ENCODE measurements at places on chromosomes 16 and 17.

DNA sequence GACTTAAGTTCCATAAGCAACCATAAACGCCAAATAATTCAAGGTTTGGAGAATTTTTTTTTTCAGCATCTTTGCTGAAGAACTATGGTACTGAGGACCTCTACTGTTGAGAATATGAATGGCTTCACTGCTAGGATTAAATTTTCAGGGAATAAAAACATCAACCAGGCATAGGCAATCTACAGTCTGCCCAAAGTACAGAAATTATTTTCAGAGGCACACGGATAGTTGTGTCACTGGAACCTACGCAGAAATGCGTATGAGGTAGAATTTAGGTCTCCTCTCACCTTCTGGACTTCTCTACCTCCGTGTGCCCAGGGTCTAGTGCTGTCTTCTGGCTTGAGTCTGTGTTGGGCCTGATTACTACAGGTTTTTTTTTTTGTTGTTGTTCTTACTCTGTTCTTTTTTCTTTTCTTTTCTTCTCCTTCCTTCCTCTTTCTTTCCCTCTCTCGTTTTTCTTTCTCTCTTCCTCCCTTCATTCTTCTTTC, 39.7 kb downstream of the NACA2 start:
- H3K36me3 ChIP-seq = no peaks in the 10 kb centered on the region
- no peaks in the 10 kb centered on the region for H3K4me1 ChIP-seq
- H3K27me3 ChIP-seq = no peaks in the 10 kb centered on the region
- no peak for DNase-seq

DNA sequence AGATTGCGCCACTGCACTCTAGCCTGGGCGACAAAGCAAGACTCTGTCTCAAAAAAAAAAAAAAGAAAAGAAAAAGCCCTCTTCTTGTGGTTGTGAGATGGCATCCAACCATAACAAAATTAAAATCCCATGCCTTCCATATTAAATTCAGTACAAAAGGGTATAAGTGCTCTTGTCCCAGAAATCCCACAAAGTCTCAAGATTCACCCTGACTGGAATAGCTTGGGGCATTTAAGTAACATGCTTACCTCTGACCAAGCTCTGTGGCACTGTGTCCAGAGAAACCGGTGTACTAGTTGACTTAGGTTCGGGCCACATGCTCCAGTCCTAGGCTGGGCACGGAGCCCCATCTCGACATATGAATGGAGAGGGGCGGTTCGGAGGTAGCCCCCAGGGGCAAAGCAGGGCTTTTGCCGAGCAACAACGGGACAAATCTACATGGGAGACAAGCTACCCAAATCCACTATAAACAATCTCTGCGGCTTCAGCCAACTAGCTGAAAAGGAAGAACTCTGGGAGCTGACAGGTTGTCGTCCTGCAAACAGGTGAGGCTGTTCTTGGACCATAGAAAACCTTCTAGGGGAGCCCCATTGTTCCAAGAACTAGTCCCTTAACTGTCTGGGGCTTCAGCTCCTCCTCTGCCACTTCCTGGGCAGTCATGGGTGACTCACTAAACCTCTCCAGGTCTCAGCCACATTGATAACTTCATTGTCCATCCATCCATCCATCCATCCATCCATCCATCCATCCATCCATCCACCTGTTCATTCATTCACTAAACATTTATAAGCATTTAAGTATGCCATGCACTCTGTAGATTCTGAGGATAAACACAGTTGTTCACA, 10.3 kb upstream of the IL4R start:
- H3K36me3 ChIP-seq = no peaks in the 10 kb centered on the region
- peak overlapping the region; percentile 83 for H3K27ac ChIP-seq
- DNase-seq = peak; percentile 74
- H3K4me1 ChIP-seq = no peaks in the 10 kb centered on the region
- no peak overlapping the region for H3K4me3 ChIP-seq

- H3K36me3 ChIP-seq = no peaks in the 10 kb centered on the region
- DNase-seq = no peak
- H3K4me3 ChIP-seq = no peak overlapping the region
- H3K4me1 ChIP-seq = no peaks in the 10 kb centered on the region
- no peaks in the 10 kb centered on the region for H3K27me3 ChIP-seq
Measured at GRCh38 chr16:61332461-61332860, 703.8 kb downstream of the CDH8 start.

GRCh38 chr17:67526700-67527099, 149.6 kb downstream of the PITPNC1 start:
- no peaks in the 10 kb centered on the region for H3K4me1 ChIP-seq
- H3K27me3 ChIP-seq = no peaks in the 10 kb centered on the region
- no peaks in the 10 kb centered on the region for H3K36me3 ChIP-seq
- no peak overlapping the region for H3K27ac ChIP-seq
- no peak for DNase-seq
- no peak overlapping the region for H3K4me3 ChIP-seq

- DNase-seq = no peak
- no peaks in the 10 kb centered on the region for H3K27me3 ChIP-seq
- no peaks in the 10 kb centered on the region for H3K4me1 ChIP-seq
- H3K27ac ChIP-seq = no peak overlapping the region
Measured at GRCh38 chr17:19569785-19570543, 36.3 kb downstream of the SLC47A1 start.

DNA sequence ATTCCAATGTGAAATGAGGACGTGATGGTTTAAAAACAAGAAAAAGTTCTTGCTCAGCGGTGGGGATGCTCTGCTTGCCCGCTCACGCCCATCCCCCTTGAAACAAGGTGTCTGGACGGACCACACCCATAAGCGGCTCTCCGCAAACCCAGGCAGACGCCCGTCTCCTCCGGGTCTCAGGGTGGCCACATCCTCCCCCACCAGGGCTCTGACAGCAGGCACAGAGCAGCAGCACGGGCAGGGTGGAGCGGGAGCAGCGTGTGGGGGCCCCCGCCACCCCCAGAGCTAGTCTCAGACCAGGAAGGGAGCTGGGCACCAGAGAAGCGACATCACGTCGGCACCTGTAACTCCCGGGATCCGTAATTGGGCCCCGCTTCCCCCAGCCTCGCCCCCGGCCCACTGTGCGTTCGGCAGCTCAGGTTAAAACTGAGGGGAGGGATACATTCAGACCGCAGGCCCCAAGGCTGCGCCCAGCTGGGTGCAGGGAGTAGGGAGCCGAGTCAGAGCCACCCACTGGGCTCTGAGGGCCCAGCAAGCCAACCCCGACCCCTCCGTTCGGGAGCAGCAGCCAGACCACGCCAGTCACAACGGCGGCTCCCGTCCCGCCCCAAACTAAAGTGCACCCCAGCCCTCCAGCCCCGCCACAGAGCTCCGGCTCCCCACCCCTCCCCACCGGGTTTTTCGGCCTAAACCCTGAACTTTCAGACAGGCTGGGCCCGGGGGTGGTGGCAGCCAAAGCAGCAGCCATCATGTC, 22.0 kb downstream of the CLUH start:
- H3K4me1 ChIP-seq = peaks cover 3% of the 10 kb centered on the region
- H3K36me3 ChIP-seq = no peaks in the 10 kb centered on the region

- H3K27me3 ChIP-seq = no peaks in the 10 kb centered on the region
- no peak overlapping the region for H3K4me3 ChIP-seq
- no peaks in the 10 kb centered on the region for H3K36me3 ChIP-seq
- no peak for DNase-seq
- no peaks in the 10 kb centered on the region for H3K4me1 ChIP-seq
Measured at GRCh38 chr17:58574025-58574424, 59.6 kb upstream of the MTMR4 start.

GRCh38 chr16:22206842-22207714, 1.0 kb downstream of the EEF2K start:
- H3K27me3 ChIP-seq = no peaks in the 10 kb centered on the region
- H3K27ac ChIP-seq = peak overlapping the region; percentile 80
- H3K36me3 ChIP-seq = no peaks in the 10 kb centered on the region

DNA sequence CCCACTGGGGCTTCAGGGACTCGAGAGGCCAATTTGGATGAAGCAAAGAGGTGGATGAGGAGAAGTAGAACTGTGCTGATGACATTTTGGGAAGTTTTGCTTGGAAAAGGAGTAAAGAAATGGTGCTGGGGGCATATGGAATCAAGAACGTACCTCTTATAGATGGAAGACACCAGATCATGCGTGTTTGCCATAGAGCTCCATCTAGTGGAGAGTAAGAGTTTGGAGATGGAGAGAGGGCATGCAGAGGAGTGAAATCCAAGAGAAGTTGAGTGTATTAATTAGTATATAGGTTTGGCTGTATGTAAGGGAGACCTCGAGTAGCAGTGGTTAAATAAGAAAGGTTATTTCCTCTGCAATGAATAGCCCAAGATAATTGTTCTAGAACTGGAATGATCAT, 56.0 kb downstream of the SHISA6 start:
- no peak overlapping the region for H3K4me3 ChIP-seq
- no peak overlapping the region for H3K27ac ChIP-seq
- no peaks in the 10 kb centered on the region for H3K27me3 ChIP-seq
- H3K36me3 ChIP-seq = no peaks in the 10 kb centered on the region

DNA sequence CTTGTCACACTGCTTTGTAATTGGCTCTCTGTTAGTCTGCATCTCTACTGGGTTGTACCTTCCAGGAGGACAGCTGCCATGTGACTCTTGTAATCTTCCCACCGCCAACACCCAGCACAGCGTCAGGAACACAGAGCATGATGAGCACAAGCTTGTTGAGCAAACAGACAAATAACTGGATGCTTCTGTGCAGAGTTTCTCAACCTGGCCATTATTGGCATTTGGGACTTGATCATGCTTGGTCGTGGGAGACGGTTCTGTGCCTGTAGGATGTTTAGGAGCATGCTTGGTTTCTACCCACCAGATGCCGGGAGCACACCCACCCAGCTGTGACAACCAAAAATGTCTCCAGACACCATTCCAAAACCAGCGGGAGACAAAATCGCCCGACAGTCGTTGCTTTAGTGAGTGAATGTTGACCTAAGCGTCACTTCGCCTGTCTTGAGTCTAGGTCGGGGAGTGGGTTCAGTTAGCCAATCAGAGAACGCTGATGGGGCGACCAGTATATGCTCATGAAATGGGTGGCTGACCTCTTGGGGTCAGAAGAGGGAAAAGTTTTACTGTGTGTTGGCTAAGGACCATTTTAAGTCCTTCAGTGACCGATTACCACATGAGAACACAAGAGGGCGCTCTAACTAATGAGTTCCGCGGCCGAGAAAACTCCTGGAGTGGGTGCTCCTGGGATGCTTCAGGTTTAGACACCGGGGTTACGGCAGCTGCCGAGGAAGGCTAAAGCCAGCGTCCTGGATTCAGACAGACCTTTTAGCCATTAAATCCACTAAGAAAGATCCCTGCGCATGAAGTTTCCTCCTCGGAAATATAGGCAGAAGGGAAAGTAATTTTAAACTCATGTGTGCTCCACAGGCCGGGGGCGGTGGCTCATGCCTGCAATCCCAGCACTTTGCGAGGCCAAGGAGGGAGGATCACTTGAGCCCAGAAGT, 57.8 kb upstream of the TEX2 start:
- H3K4me3 ChIP-seq = no peak overlapping the region
- H3K4me1 ChIP-seq = no peaks in the 10 kb centered on the region
- H3K36me3 ChIP-seq = no peaks in the 10 kb centered on the region
- H3K27me3 ChIP-seq = no peaks in the 10 kb centered on the region

- no peaks in the 10 kb centered on the region for H3K27me3 ChIP-seq
- DNase-seq = no peak
- H3K4me1 ChIP-seq = no peaks in the 10 kb centered on the region
- H3K36me3 ChIP-seq = no peaks in the 10 kb centered on the region
- H3K4me3 ChIP-seq = no peak overlapping the region
Measured at GRCh38 chr17:35235289-35235688, 7.6 kb upstream of the SLFN5 start.

DNA sequence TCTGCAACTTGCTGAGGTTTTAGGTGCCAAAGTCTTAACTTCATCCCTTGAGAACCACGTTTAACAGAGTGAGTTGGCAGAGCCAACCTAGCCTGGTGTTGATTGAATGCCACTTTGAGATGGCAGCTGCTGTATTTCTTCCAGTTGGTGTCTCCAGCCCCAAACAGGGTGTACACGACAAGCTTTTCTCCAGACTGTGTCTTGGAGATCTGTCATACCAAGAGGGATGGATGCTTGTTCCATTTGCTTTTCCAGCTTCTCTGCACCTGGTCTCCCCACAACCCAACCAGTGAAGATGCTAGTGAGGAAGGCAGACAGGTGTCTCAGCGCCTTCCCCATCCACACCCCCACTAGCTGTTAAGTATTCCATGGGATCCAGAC, 141.1 kb upstream of the HS3ST2 start:
- H3K27ac ChIP-seq = no peak overlapping the region
- H3K4me3 ChIP-seq = no peak overlapping the region
- H3K36me3 ChIP-seq = no peaks in the 10 kb centered on the region
- DNase-seq = no peak

DNA sequence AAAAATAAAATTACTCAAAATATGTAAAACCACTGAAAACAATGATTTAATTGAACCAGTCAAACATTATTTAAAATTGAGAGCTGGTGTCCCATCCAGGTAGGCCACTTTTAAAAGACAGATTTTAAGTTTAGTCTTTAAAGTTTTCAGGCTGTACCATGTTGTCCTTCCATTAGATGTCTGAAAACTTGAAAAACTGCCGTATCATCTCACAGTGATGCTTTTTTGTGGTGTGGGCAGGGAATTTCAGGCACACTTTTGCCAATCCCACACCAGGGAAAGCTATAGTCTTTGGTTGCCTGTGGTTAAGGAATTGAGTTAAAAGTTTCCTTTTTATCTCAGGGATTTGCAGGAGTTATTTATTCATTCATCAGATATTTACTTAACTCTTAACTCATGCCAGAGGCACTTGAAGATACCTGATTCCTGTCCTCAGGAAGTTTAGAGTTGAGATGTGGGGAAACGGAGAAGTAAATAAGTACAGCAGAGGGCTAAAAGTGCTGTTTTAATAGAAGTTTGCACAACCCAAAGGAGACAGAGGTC, 3.2 kb downstream of the SNTB2 start:
- H3K4me1 ChIP-seq = no peaks in the 10 kb centered on the region
- H3K4me3 ChIP-seq = no peak overlapping the region
- no peak overlapping the region for H3K27ac ChIP-seq
- no peaks in the 10 kb centered on the region for H3K36me3 ChIP-seq

DNA sequence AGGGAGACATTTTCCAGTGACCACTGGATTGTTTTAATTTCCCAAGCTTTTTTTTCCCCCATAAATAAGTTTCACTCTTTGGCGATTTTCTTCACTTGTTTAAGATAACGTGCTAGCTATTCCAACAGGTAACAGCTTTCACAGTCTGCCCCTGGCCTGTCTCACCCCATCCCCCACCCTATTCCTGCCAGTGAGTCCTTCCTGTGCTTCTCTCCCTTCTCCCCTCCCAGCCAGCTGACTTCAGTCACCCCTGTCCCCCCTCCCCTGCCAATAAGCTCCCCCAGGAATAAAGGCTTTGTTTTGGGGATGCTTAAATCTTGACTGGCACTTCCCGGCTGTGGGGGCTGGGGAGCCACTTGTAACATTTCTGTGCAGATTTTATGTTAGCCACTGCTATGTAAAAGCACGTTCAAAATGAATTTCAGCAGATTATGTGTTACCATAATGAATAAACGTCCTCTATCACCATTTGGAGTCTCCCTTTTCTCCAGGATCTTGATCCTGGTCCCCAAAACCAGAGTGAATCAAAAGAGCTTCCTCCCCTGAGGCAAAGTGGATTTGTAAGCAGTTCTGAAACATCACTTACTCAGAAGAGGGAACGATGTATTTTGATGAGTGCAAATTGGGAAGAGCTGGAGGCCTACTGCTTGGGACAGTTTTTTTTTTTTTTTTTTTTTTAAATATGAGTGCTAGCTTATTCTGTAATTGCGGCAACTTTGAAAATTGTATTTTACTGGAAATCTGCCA, 58.2 kb downstream of the IGF2BP1 start:
- no peak for DNase-seq
- H3K4me1 ChIP-seq = no peaks in the 10 kb centered on the region
- no peaks in the 10 kb centered on the region for H3K36me3 ChIP-seq
- no peak overlapping the region for H3K27ac ChIP-seq
- no peaks in the 10 kb centered on the region for H3K27me3 ChIP-seq
- H3K4me3 ChIP-seq = no peak overlapping the region

Data from breast epithelium (tissue), 4 donors.